ENCODE measurements at places on chromosomes 16 and 17.

DNA sequence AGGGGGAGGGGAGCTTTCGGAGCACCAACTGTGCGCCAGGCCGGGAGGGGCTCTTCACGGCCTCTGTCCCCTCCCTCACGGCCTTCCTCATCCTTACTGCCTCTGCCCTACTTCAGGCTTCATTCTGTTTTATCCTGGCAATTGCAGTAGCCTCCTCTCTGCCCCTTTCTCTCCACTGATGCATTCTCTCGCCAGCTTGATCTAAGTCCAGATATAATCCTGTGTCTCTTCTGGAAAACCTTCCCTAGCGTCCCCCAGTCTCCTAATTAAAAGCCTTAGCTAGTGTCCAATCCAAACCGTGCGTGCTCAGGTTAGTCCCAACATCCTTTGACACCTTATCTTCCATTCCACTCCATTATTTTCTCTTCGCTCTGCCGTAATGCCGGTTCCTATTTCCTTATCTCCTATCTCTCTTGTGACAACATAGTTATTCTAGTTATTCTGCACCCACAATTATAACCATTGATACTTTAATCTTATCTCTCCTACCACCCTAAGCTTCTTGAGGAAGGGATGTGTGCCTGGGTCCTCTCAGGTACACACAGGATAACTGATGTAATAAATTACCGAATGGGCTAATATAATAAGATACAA, 869 bp downstream of the ZNF48 start:
- DNase-seq, result no peak

- DNase-seq, result no peak
Measured at GRCh38 chr16:17350207-17350606, 120.6 kb downstream of the XYLT1 start.

GRCh38 chr17:57706761-57707160, 38.3 kb downstream of the CCDC182 start:
- DNase-seq, result no peak

GRCh38 chr17:67689534-67690177, 28.1 kb upstream of the NOL11 start:
- no peak for DNase-seq

GRCh38 chr16:31532120-31532519, 4.4 kb downstream of the AHSP start:
- DNase-seq, result no peak

DNA sequence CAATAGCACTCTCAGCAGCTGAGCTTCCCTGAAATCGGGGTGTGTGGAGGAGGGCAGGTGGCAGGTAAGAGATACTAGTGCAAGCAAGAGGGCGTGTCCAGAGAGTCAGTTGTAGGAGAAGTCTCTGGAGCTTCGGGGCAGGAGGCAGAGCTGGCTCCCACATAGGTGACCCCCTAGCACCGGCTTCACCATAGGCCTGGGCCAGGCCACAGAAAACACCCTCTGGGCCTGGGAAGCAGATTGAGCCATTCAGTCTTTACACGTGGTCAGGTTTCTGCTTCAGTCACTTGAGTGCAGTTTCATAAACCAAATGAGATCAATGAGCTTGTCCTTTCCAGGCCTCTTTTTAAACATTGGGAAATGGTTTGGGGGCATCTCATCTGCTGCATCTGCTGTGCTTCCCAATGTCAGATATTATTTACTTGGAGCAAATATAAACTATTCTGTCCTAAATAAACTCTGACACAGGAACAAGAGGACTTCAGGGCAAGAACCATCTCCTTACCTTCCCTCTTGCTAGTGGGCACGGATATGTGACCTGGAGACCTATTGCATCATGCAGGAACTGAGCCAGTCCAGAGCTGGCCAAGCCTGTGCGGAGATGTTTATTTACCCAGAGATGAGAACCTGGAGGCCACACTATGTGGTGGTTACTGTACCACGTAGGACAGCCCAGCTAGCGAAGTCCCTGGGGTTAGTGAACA, 16.1 kb downstream of the CCR7 start:
- peak; percentile 43 for DNase-seq

DNA sequence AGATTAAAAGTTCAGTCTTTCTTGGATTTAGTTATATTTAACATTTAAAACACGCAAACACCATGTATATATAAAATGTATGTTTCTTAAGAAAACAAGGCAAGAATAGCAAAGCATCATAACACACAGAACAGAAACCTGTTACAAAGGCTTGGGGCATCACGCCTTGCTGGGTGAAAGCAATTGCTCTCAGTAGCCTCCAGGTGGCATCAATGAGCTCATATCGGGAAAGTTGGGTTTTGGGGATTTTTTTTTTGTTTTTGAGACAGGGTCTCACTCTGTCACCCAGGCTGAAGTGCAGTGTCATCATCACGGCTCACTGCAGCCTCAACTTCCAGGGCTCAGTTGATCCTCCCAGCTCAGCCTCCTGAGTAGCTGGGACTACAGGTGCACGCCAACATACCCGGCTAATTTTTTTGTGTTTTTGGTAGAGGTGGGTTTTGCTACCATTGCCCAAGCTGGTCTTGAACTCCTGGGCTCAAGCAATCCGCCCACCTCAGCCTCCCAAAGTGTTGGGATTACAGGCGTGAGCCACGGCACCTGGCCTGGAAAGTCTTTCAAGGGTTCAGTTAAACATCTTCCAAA, 56.9 kb downstream of the CYB5D2 start:
- no peak for DNase-seq

DNA sequence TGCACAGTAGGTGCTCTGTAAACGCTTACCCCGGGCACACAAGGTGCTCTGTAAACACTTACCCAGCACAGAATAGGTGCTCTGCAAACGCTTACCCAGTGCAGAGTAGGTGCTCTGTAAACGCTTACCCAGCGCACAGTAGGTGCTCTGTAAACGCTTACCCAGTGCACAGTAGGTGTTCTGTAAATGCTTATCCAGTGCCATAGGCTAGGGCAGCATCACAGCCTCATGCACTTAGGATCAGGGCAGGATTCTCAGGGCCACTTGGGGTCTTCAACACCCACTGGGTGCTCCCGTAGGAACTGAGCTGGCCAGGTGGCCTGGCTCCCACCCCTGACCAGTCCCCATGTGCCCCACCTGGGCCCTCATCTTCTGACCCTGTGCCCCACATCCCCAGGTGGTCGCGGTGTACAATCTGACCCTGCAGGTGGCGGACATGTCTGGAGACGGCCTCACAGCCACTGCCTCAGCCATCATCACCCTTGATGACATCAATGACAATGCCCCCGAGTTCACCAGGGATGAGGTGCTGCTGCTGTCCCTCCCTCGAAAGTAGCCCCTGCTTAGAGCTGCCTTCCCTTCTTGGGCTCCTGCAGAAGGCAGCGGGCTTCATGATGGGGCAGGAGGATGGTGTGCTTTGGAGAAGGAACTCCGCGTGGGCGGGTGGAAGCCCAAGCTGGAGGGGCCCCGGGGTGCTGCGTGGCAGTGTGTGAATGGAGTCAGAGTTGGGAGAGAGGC, 13.1 kb downstream of the SLC22A31 start:
- DNase-seq, result peak; percentile 71

GRCh38 chr16:2532494-2533141, 1.4 kb upstream of the CEMP1 start:
- DNase-seq, result peak; percentile 79

DNA sequence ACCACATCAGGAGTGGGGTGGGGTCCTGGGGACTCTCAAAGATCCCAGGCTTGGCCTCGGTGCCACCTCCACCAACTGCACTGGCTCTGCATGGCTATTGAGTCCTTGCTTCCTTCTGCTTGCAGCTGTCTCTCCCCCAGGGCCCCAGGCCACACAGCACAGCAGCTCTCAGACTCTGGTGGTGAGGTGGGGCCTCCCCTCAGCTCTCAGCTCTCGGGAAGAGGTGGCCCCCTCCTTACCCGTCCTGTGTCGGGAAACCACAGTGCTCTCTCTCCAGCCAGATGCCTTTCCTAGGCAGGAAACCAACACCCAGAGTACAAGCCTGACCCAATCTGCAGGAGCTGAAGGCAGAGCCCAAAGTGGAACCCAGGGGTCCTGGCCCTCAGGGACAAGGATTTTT, 18.5 kb downstream of the SRCIN1 start:
- DNase-seq, result no peak

DNA sequence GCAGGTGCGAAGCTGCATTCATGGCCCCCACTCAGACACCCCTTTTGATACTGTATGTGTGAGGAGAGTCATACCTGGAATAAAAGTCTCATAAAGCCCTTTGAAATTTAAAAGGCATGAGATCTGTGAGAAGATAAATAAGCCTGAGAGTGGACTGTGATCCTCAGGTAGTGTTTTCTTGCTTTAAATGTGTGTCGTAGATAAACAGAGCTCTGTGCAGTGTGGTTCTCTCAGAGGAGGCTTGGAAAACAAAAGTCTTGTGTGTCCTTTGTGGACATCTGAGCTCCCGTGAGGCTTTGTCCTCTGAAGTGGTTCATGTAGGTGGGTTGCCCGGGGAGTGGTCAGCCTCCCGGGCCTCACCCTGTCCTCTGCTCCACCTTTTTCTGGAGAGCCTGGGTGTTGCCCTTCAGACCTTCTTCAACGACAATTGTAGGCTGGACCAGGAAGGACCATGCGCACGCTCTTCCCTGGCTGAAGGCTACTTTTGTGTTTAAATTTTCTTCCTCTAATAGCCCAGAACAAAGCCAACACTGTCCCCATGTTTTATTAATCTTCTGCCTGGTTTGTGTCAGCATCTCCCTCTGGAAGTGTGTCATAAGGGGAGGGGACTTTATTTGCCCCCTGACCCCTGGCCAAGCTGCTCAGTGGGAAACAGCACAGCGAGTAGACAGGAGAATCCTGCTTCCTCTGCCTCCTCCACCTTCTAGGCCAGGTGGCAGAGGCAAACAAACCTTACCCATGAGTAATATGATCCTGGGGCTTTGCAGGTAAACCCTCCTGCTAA, 151.2 kb downstream of the MSI2 start:
- no peak for DNase-seq

DNA sequence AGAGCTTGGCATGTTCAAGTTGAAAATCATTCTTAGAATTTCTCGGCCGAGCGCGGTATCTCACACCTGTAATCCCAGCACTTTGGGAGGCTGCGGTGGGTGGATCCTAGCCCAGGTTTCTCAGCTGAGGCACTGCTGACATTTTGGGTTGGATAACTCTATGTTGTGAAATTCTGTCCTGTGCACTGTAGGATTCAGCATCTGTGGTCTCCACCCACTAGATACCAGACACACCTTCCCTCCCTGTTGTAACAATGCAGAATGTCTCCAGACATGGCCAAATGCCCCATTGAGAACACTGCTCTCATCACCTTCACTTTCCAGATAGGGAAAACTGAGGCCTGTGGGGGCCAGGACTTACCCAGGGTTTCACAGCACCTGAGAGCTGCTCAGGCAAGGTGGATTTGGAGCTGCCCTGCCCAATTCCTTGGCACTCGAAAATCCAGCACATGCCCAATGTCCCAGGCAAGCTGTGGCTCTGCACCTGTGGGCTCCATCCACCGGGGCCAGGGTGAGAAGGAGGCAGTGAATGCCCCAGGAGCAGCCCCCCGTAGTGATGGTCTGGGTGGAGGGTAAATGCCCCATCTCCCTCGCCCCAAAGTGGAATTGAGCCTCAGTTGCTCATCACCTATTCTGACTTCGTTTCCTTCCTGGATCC, 20.2 kb upstream of the TVP23A start:
- DNase-seq, result no peak

- DNase-seq, result no peak
Measured at GRCh38 chr16:68403704-68404103, 44.6 kb downstream of the SMPD3 start.

DNA sequence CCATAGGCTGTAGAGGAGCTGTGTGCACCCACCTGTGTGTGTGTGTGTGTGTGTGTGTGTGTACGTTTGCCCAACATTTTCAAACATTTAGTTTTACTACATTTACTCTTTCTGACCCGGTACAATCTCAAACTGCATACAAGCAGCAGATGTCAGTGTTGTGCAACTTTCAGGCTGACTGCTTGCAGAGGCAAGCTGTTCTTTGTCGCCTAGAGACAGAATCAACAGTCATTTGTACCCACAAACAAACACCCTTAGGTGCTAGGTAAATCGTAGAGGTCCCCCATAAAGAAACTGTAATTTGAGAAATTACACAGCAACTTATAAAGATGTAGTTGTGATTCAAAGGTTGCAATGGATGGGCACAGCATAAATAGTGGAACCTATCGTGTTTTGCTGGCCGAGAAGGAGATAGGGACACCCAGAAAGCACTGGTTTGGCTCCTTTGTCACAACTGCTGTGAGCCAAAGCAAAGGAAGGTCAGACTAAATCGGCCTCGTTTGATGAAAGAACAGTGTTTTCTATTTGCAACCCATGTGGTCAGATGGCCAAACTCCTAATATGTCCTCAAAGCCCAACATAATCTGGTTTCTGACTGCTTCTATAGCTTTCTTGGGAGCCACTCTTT, 478.4 kb downstream of the TOX3 start:
- DNase-seq, result peak; percentile 52

- no peak for DNase-seq
Measured at GRCh38 chr17:11795906-11796305, 197.6 kb downstream of the DNAH9 start.

DNA sequence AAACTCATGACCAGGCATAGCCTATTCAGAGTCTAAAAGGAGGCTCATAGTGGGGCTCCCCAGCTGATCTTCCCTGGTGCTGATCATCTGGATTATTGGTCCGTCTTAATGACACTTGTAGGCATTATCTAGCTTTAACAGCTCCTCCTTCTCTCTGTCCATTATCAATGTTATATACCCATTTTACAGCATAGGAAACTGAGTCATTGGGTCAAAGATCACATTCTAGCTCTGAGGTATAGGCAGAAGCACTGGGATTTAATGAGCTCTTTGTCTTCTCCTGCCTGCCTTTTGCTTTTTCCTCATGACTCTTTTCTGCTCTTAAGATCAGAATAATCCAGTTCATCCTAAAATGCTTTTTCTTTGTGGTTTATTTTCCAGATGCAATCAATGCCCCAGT, 756 bp downstream of the CCL2 start:
- DNase-seq, result no peak

DNA sequence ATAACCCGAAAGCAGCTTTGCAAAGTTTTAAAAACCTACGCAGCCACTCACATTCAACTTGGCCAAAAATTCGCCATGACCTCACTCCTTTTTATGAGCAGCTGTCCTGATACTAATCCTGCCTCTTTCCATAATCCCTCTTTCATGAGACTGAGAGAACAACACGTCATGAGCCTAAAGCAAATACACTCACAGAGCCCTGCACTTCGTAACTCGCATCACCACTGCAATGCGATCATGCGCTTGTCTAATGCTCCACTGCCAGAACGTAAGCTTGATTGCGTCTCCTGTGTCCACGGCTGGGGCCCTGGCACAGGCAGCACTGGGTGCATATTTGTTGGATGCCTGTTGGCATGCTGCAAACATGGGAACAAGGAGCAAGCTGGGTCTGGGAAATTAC, 36.2 kb downstream of the CDRT4 start:
- peak; percentile 67 for DNase-seq

- DNase-seq, result peak; percentile 66
Measured at GRCh38 chr16:53089434-53090285, 34.9 kb downstream of the CHD9 start.

DNA sequence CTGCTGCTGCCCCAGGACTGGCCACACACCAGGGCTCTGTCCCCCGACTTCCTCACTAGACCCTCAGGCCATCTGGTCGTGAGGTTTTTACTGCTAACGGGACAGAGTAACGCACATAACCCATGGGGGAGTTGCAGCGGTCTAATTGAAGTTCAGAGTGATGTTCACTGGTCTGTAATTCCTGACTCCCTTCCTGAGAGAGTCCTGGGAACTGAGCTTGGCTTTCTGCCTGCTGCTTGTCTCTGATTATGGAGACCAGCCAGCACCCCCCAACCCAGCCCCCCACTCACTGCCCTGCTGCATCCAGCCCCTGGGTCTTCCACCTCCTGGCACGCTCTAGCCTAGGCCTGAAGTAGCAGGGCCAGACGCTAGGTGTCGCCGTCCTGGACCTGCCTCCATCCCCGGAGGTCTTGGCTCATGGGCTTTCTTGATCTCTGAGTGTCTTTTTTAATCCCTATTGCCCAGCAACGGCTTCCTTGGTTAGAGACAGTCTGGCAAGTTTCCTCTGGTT, 192.9 kb downstream of the CCDC182 start:
- DNase-seq, result no peak
